ENCODE measurements at places on chromosomes 6 and 20.

DNA sequence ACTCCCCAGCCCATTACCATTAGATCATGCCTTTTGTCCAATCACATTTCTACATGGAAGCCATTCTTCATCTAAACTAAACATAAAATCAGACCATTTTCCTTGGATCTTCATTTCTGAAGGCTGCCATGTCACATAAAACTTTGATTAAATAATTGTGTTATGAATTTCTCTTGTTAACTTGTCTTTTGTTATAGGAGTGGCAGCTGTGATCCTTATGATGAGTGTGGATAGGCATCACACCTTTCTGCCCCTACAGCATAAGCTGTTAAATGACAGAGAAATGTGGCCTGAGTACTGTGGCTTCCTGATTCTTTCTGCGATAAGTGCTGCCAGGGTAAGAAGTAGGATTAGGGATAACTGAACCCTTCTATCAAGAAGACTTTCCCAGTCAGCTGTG, 247.1 kb upstream of the MOCS1 start:
- no peak for DNase-seq

DNA sequence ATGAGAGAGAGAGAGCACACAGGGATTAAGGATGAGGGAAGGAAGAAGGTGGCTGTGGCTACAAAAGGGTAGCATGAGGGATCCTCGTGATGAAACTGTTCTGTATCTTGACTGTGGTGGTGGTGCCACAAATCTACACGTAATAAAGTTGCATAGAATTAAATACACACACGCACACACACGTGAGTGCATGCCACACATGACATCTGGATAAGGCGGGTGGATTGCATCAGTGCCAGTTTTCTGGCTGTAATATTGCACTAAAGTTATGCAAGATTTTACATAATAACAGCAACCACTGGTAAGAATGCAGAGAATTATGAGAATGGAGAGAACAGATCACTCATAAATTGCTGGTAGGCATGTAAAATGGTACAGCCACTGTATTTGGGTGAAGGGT, 16.9 kb upstream of the STK35 start:
- DNase-seq, result no peak

- DNase-seq, result no peak
Measured at GRCh38 chr20:58293453-58293852, 16.1 kb upstream of the RAB22A start.

DNA sequence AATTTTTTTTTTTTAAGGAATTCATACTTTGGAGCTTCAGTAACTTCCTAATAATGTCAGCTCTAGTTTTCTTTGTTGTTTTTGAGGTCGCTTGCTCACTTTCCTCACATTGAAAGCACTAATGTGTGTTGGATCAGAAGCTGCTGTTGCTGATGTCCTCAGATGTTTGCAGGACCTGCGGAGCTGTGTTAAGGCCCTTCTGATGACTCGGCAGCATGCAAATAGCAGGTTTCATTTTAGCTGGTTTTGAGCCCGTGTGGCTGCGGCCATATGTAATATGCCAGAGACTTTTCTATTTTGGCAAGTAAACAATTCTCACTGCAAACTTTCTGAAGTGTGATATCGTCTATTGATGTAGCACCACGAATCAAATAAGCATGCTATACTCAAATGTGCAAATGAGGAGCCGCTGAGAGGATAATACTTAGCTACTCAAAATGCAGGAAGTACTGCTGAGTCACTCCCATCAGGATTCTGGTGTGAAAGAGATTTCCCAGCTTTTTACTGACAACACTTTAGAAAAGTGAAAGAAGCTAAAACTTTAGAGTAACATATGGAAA, 187.8 kb downstream of the SASH1 start:
- DNase-seq, result peak; percentile 96

- no peak for DNase-seq
Measured at GRCh38 chr20:44020406-44021148, 105.9 kb downstream of the TOX2 start.

DNA sequence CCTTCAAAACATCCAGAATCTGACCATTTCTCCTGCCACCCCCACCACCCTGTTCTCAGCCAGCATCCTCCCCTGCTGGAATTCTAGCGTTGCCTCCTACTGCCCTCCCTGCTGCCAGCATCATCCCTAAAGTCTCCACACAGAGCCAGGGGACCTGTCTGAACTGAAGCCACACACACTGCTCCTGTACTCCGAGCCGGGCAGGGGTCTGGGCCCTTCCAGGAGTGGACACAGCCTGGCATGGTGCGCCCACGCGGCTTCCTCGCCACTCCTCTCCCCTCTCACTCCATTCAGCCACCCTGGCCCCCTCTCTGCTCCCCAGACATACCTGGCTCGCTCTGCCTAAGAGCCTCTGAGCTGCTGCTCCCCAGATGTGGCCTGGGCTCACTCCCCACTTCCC, 155.5 kb downstream of the PREX1 start:
- DNase-seq, result no peak

DNA sequence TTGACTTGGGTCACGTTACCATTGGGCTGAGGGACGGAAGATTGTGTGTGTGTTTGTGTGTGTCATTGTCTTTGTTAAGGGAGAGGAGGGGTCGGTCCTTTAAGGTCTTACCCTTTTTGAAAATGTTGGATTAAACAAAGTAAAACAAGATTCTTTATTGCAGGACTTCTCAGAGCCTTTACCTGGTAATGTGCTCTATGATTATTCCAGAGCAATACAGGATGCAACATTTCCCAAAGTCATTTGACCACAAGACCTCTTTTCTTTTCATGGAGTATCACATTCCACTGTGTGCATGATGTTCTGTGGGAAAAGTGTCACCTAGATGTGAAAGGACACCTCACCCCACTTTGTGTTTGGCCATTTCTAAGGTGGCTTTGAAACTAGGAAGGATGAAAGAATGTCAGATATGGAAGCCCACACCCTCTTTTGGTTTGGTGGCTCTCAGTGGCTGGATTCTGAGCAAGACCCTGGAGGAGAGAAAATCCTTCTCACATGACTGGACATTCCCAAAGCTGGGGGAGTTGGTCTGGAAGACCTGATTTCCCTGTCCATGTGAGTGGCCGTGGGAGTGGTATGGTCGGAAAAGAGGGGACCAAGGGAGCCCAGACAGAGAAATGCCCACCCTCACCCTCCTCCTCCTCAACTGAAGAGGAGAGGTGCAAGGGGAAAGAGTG, 18.2 kb upstream of the ZNF831 start:
- no peak for DNase-seq

DNA sequence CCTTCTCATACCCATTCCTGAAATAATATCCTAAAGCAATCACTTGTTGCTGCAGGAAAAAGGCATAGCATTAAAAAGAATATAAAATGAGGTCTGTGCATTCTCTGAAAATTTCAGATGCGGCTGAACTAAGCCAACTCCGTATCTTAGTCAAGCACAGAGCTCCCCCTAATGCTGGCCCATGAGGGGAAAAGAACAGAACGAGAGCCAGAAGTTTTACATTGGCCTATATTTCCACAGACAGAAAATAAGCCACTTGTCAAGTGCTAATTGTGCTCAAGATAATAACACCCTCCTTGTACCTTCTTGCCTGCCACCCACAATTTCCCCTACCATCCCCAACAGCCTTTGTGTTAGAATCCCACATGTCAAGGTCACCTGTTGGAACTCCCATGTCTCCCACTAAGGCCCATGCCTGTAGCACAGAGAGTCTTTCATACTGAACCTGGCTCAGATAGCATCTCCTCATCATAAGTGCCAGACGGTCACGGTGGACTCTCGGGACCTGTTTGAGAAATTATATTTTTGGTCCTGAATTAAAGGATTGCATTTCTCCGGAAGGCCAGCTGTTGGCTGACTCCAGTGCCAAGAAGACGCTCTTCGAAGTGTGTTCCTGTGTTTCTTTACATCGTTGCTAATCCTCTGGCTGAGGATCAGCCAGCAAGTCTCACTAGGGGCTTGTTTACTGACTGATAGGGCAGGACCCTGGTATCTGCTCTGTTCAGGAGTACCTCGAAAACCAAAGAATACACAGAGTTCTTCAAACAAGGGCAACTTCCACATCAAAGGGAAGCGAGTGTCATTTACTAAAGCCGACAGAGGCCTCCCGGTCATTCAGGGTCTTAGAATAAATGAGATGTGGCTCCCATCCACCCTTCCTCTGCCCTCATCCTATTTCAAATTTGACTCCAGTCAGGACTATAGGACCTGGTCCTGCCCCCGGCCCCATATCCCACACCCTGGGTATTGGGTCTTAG, 183.4 kb upstream of the FBXL4 start:
- DNase-seq, result no peak

- DNase-seq, result no peak
Measured at GRCh38 chr6:8131265-8131897, 29.0 kb upstream of the EEF1E1 start.

DNA sequence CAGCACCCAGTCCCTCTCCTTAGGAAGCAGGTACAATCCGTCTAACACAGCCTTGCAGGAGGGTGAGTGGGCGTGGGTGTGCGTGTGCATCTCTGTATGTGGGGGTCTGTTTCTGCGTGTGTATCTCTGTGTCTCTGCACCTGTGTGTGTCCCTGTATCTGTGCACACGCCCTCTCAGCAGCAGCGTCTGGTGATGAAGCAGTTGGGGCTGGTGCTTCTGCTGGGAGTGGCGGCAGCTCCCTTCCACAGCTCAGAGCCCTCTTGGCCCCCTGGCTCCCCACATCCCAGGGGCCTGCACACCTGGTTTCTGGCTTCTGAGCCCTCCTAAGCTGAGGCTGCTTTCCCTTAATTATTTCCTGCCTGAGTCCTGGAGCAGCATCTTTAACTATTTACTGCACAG, 49.5 kb upstream of the CCDC167 start:
- DNase-seq, result no peak

DNA sequence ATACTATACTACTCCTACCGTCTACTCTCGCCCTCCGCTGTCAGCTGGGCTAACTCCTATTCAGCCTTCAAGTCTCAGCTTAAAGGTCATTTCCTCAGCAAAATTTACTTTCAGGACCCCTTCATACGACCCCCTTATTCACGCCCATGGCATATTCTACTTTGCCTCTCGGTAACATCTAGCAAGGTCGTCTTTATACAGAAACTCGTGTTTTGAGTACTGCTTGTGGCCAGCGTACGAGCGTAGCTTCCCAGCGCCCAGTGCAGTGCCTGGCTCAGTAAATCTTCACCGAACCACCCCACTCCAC, 546 bp downstream of the CRNKL1 start:
- DNase-seq, result no peak

GRCh38 chr6:34242252-34243130, 5.8 kb downstream of the HMGA1 start:
- DNase-seq, result no peak
